ENCODE measurements at places on chromosomes 3 and 15.

- no peak for DNase-seq
Observed at GRCh38 chr3:100216713-100217112, 44.1 kb upstream of the TBC1D23 start.

DNA sequence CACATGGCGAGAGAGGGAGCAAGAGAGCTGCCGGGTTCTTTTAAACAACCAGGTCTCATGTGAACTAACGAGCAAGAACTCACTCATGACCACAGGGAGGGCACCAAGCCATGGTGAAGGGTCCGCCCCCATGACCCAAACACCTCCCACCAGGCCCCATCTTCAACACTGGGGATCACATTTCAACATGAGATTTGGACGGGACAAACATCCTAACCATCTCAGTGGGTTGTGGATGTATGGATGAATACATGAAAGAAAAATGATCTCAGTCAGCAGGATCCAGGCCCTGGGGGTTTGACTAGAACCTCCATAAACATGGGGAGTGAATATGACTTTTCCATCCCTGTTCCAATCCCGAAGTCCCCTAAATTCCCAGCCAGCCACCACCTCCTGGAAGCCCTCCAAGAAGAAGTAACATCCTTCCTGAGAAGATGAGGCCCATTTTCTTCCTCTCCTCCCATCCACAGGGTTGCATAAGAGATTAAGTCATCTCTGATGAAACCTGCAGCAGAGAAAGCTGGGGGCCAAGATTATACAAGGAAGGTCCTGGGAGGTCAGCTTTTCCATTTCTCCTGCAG, 9.5 kb downstream of the CAV3 start:
- no peak for DNase-seq

- DNase-seq = no peak
Observed at GRCh38 chr3:116046350-116046749, 398.9 kb downstream of the LSAMP start.

DNA sequence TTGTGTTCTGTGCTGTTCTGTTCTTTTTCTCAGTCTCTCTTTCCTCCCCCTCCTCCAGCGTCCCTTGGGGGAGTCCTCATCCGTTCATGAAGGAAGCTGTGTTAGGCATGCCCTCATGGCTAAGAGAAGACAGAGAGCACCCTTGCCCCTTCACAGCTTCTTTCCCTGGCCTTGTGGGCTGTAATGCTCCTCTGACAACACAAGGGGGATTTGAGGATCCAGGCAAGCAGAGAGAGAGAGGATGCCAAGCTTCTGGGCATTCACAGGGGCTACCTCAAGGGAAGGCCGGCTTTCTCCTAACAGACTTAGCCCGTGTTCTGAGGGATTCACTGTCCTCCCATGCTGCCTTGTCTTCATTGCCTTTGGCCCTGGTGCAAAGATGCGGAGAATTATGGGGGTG, 389.5 kb downstream of the LRTM1 start:
- peak; percentile 4 for DNase-seq

DNA sequence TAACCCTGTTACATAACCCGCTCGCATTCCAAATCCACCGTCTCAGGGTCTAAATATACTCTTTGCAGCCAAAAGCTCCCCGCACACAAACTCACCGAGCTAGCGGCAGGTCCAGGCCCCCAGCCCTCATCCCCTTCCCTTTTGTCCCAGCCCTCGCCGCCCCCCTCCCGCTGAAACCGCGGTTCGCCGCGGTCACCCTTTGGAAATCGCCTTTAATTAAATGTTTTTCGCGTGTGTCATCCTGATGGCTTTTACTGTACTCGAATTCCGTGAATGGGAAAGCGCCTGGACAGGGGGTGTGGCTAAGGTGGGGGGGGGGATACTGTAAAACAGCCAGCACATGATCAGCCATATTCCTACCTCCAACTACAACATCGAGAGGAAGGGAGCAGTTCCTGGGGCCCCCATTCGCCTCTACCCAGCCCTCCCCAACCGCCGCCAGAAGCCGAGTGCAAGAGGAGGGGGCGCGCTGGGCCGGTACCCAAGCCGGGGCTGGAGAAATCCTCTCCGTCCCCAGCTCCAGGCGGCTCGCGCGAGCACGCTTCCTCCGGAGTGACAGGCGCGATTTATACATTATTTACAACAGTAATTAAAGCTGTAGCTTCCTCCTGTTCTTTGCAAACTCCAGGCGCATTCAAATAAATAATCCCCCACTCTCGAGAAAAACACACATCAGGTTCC, 1.7 kb downstream of the RORA start:
- peak; percentile 60 for DNase-seq

DNA sequence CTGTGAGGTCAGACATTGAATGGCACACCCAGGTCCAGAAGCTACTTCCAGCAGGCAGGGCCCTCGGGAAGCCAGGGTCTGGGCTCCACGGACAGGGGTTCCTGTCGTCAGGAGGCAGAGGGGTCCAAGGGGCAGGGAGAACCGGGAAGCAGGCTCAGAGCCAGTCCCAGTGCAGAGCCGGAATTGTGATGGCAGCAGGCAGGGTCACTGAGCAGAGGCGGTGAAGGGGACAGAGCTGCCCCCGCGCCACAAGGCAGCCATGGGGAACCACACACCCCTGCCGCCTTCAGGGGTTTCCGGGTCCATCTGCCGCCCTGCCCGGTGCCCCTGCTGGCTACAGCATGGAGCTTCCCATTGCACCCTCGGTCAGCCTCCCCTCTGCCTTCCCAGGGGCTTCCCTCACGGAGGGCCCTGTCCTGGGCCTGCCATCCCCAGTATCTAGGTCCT, 136.9 kb downstream of the NSMCE3 start:
- DNase-seq = no peak

DNA sequence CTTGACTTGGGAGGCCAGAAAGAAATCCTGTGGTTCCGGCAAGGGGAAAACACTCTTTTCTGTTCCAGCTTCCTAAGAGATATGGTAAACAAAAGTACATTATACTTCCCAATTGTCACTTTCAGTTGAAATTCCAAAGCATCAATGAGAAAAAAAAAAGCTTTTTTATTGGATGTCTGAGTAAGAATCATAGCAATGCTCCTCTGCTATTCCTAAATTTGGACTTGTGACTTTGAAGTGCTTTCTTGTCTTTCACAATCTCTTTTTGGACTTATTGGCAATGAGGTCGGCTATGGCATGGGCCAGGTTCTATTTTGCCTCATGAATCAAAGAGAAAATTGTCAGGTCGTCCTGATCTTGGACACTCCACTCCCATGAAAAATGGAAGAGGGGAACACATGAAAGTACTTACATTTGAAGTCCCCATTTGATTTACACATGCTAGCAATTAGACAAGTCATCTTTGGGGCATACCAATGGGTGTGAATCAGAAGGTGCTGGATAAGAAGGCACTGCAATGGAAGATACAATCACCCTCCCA, 170.5 kb downstream of the GREM1 start:
- DNase-seq = no peak

DNA sequence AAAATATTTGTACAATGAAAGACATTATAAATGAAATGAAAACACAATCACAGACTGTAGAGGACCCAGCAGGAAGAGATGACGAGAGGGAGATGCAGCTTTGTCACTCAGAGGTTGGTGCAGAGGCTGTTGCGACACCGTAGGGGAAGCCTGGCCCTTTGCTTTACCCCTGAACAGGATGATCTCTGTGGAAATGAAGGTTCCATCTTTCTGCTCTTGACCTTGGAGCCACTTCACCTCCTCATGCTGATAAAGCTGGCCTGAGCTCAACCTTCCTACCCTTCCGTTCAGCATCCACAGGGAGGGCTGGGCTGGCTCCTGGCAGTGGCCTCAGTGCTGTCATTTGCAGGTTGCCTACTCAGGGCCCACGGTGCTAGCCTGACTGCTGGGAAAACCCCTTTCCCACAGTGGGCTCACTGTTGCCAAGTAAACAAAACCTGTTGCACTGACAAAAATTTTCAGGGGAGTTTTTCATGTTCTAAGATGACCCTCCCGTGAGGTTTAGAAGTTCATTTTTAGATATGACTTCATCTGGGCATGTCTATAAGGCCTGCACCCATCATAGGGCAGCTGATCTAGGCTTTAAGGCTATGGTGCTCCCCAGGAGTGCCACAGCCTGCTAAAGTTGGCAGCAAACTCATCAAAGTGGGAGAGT, 3.0 kb upstream of the CD80 start:
- no peak for DNase-seq

GRCh38 chr3:38516669-38517068, 20.5 kb downstream of the EXOG start:
- no peak for DNase-seq

DNA sequence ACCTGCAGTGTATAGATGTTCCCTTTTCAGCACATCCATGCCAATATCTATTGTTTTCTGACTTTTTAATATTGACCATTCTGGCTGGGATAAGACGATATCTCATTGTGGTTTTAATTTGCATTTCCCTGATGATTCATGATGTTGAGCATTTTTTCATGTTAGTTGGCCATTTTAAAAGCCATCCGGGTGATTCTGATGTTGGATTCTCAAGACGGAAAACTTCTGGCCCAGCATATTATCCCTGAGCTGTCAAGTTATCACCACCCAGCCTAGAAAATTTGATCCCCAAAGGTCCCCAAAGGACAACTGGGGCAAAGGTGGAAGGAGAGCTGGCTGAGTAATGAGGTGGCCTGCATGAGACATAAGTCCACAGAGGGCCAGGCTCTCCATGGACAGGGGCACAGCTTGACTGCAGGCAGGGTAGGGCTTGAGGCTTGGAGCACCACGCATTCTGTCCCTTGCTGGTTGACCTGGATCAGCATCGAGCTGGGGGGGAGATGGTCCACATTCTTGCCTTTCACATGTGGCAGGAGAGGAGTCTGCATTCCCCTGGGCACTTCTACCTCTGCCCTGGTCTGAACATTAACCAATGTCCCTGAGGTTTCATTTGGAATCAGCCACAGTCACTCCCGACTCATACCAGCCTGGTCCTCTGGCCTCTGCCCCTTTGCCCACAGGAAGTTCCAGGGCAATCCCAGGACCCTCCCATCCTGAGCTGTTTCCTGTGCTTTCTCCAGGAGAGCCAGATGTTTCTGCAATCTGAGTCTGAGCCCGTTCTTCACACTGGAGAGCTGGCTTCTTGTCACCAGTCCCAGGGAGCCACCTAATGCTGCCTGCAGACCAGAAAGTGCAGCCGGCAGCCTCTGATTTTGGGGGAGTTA, 69.2 kb downstream of the ISG20 start:
- DNase-seq = no peak

DNA sequence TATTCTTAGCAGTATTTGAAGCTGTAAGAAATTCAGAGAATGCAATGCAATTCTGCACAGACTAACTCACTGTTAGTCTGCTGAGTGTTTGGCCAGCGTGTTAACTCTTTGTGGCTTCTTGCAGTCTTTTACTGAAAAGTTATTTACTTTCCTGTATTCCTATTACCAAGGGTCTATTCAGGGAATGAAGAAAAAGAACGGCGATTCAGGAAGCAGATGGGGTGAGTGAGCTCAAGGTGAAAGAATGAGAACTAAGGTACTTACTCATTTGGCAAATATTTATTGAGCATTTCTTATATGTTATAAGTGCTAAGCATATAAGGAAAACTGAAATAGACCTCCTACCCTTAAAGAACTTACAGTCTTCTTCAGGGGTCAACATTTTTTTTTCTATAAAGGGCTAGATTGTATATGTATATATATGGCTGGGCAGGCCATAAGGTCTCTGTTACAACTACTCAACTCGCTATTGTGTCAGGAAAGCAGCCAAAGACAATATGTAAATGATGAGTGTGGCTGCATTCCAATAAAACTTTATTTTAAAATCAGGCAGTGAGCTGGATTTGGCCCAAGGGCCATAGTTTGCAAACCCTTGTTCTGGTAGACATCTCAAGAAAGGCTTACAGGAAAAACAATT, 271.9 kb upstream of the GADL1 start:
- DNase-seq = peak; percentile 28

- DNase-seq = peak; percentile 79
Observed at GRCh38 chr15:64681424-64682024, 93.9 kb downstream of the RBPMS2 start.

DNA sequence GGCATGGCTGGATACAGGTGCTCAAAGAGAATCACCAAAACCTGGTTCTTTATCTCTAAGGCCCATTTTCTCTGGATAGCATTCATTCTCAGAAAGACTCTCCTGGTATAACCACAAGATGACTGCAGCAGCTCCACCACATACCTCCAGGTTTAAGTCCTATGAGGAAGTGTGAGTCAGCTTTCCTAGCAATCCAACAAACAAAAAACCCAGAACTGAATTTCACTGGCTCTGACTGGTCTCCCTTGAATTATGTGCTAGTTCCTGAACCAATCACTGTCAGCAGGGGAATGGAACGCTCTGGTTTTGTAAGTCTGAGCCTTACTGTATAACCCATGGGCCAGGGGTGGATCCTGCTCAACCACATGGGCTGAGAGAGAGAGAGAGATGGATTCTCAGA, 27.2 kb downstream of the MRPL46 start:
- DNase-seq = no peak

GRCh38 chr3:16482194-16482769, 31.2 kb downstream of the RFTN1 start:
- DNase-seq = no peak

GRCh38 chr3:116824208-116824607, 114.6 kb downstream of the TUSC7 start:
- DNase-seq = no peak

DNA sequence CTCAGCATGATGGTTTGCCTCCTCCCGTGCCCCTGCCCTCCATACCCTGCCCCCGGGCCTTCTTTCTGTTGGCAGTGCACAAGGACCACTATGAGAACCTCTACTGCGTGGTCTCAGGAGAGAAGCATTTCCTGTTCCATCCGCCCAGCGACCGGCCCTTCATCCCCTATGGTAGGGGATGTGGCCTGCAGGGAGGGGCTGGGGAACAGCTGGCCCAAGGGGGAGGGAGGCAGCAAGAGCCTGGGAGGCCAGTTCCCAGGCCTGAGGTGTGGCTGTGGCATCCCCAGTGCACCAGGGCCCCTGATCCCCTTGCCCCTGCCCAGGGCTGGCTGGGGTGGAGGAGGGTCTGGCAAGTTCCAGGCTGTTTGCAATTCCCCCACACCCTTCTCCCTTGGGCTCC, 2.6 kb upstream of the PLA2G4B start:
- no peak for DNase-seq

DNA sequence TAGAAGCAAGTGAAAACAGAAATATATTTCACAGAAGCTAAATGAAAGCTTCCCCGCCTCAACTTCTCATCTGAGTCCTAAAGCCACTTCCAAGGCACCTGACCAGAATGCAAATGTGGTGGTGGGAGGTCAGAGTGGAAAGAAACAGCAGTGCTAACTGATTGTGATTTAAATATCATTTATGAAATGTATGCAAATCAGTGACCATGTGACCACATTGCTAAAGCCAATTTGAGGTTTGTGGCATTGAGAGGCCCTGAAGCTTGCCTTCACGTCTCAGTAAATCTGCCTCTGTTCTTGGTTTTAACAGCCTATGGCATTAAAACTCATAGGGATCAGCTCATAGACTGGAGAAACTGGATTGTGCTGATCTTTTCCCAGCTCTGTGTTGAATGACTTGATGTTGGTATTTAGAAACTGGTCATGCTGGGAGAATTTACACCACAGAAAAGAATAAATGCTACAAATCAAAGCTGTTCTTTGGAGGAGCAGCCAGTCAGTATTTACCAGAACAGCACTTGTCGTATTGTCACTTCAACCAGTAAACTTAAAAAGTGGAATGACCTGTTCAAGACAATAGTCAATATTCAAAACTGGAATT, 481.4 kb upstream of the ALCAM start:
- DNase-seq = no peak

Data from T47D (cell line).